ENCODE measurements at places on chromosomes 5 and 9. TPM values are rescaled to one million over a fixed set of nuclear protein-coding genes. Genes with fewer than 3 reads are reported as not detected.

Gene CDKN2B
- 0.09 TPM for total RNA-seq

DNA sequence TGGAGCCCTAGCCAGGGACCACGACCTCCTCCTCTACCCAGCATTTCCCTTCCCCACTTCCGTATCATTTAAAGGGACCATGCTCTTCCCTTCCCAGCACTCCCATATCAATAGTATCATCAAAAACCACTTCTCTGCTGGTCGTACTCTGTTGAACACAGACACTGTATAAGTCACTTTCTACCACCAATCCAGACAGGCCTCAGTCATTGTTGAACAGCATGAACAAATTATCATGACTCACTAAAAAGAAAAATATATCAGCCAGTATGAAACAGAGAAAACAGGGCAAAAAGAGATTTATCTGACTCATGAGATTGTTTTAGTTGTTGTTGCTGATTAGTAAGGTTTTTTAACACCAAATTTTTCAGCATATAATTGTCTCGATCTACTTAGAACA is 89.8 kb downstream of the CDKN2A start:
- no peak overlapping the region for H3K4me3 ChIP-seq
- H3K27ac ChIP-seq = no peak overlapping the region
- no peak for DNase-seq
- H3K27me3 ChIP-seq = no peaks in the 10 kb centered on the region
- no peaks in the 10 kb centered on the region for H3K36me3 ChIP-seq
- H3K4me1 ChIP-seq = no peaks in the 10 kb centered on the region

DNA sequence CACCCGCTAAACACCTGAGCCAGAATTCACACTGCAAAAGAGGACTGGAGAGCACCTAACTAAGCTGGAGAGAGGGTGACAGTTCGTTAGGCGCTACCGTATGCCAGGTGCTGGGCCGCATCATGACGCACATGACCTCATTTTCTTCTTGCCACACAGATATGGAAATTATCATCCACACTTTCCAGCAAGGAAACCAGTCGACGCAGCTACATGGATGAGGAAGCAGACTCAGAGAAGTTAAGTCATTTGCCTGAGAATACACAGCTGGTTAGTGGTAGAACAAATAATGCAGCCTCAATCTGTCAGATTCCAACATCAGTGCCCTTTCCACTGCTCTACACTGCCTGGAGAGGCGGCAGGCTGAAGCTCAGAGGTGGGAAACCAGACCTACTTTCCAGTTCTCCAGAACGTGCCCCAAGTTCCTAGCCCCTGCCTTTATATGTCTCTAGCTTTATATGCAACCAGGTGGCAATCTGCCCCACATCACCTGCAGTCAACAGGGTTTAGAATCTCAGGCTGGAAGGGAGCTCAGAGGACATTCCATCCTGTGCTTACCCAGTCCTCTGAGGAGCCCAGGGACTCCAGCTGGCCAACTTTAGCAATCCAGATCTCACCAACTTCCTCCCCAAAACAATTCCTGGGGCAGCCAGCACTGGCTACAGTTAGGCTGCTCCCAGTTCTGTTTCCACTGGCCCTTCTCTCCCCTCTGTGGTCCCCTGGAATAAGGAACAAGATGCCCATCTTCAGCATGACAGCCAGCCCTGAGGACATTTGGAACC is 8.8 kb downstream of the TNIP1 start:
- no peaks in the 10 kb centered on the region for H3K27me3 ChIP-seq
- H3K4me3 ChIP-seq = no peak overlapping the region
- H3K36me3 ChIP-seq = peaks cover 21% of the 10 kb centered on the region
- peaks cover 69% of the 10 kb centered on the region for H3K4me1 ChIP-seq

DNA sequence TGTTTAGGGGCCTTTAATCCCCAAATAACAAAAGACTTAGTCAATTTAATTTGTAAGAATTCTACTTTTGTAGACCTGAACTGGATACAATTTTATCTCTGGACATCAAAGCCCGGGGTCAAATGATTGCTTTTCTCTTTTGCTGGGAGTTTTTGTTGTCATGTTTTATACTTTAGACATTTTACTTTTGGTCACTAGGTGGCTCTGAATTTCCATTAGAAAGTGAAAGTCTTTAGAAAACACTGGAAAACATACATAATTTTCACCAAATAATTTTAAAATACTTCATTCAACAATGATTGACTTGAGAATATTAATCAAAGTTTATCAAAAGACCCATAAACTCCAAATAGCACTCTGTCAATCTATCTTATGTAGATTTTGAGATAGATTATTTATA is 2.8 kb upstream of the PCA3 start:
- DNase-seq = no peak
- H3K27ac ChIP-seq = no peak overlapping the region
- H3K27me3 ChIP-seq = no peaks in the 10 kb centered on the region
- no peaks in the 10 kb centered on the region for H3K4me1 ChIP-seq
- H3K36me3 ChIP-seq = no peaks in the 10 kb centered on the region

DNA sequence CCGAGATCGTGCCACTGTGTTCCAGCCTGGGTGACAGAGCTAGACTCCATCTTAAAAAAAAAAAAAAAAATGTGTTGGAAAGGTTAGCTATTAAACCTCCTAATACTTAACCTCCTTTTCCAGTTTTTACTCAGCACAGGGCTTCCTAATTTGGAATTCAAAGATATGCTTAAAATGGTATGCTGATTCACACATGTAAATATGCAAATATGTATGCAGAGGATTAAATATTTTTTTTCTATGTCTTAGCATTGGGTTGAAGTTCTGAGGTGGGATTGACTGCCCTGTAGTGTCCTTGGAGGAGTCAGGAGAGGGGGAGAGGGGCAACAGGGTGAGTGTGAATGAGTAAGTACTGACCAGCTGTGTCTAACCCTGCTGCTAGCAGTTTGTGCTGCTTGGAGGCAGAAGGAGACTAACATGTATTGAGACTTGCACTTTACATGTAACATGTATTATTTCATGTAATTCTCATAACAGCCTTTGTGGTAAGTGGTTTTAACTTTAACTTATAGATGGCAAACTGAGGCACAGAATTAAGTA is 63.2 kb downstream of the SLC44A1 start:
- H3K4me3 ChIP-seq = no peak overlapping the region
- DNase-seq = no peak
- H3K4me1 ChIP-seq = no peaks in the 10 kb centered on the region

Gene PCDHA6
- not detected for total RNA-seq

Gene PAX5
- total RNA-seq = 0.18 TPM

DNA sequence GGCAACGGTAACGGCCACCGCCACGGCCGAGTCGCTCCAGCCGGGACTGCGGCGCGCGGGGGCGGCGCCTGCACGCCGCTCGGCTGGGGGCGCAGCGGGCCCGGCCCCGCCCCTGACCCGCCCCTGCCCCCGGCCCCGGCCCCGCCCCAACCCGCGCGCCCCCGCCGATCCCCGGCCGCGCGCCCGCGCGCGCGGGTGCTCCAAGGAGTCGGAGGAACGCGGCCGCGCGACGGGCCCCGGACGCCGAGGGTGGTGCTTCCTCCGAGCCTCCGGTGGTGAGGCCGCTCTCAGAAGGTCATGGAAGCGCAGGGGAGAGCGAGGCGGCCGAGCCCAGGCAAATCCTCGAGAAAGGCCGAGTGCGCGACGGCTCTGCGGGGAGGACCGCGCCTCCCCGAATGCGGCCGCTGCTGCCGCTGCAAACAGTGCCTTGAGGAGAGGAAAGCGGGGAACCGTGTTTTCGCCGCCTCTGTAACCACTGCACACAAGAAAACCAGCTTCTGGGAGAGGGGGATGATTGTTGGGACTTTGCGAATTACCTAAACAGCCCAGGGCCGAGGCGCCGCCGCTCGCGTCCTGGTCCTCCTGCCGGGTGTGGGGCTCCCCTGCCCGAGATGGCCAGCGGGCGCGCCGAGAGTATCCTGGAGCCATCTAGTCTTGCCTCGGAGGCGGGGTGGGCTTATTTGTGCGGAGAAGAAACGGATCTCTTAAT is at the start of gene LIFR:
Gene LIFR, minus strand, starts transcription at position 48 of the 709 bp plus-strand sequence. CDS start 25,999 bp downstream, outside the sequence.
- no peak for DNase-seq
- H3K4me3 ChIP-seq = peak within 1 kb of the TSS; percentile 53
- H3K27me3 ChIP-seq = peaks cover 41% of the 10 kb centered on the region
- no peaks in the 10 kb centered on the region for H3K36me3 ChIP-seq
- no peaks in the 10 kb centered on the region for H3K4me1 ChIP-seq

DNA sequence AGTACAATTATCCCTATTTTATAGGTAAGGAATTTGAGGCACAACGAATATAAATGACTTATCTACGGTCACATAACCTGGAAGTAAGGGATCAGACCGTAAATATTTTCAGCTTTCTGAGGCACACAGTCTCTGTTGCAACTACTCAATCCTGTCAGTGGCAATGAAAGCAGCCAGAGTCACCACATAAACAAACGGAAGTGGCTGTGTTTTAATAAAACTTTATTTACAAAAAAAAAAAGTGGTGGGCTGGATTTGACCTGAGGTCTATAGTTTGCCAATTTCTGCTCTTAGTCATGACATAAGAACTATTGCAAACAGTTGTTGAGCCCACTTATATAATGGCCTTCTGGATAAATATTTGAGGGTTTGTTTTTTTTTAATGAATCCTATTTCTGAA is 29.6 kb downstream of the ZNF366 start:
- H3K4me3 ChIP-seq = no peak overlapping the region
- H3K27me3 ChIP-seq = no peaks in the 10 kb centered on the region
- no peak overlapping the region for H3K27ac ChIP-seq
- H3K36me3 ChIP-seq = no peaks in the 10 kb centered on the region
- DNase-seq = no peak

DNA sequence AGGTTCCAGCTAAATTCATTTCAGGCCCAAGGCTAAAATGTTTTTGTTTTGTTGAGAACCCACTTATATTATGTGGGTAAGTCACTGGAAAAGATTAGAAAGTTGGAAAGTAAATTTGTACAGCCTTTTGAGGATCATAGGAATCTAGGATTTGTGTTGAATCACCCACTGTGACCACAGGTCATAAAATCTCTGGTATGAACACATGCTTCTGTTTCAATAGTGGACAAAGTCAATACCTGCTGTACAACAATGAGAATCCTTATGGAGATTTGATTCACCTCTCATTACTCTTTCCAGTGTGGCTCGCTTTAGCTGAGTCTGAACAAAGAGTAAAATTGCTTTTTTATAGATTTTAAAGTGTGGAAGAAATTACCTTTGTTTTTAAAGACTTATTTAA is 369.5 kb downstream of the TMEM167A start:
- no peak overlapping the region for H3K27ac ChIP-seq
- H3K4me3 ChIP-seq = no peak overlapping the region
- no peaks in the 10 kb centered on the region for H3K27me3 ChIP-seq
- DNase-seq = no peak
- no peaks in the 10 kb centered on the region for H3K36me3 ChIP-seq

- H3K27me3 ChIP-seq = no peaks in the 10 kb centered on the region
- H3K4me1 ChIP-seq = peaks cover 22% of the 10 kb centered on the region
- no peak overlapping the region for H3K4me3 ChIP-seq
- peak; percentile 38 for DNase-seq
- H3K27ac ChIP-seq = no peak overlapping the region
Measured at GRCh38 chr5:1511651-1512540, 11.9 kb downstream of the LPCAT1 start.

DNA sequence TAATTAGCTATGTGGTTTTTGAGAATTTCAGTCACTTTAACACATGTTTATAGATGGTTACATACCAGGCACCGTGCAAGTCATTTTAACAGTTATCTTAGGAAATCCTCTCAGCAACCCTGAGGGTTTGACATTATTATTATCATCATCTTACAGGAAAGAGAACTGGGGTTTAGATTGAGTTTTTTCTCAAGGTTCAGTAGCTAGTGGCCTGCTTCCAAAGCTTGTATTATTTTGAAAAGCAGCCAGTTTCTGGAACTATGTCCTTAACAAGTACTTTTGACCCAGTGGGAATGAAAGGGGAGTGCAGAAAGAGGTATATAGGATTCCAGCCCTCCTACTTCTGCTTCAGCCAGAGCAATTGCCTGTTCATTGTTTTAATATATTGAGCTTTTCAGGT is 157.5 kb downstream of the COMMD10 start:
- H3K36me3 ChIP-seq = no peaks in the 10 kb centered on the region
- no peaks in the 10 kb centered on the region for H3K27me3 ChIP-seq
- H3K27ac ChIP-seq = no peak overlapping the region
